ENCODE measurements at places on chromosomes 7 and 10.

GRCh38 chr10:64630534-64630933 lies 1109.3 kb downstream of the REEP3 start:
- DNase-seq: no peak

DNA sequence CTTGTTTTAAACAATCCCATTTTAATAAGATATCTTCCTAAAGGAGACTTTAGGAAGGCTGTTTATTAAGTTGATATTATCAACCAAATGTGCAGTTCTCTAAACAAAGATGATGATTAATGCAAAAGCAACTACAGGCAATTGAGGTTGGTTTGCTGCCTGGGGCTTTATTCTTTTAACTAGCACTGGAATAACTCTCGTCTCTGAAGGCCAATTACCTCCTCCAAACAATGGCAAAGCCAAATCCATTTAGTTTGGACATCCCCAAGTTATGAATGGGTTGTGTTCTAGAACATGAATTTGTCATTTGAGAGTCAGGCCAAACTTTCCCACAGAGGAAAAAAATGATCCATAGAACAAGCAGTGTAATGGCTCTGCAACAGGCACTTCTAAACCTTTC lies 114.1 kb downstream of the SLC16A9 start:
- DNase-seq: no peak

- no peak for DNase-seq
These were observed 150.3 kb upstream of the CHST15 start for GRCh38 chr10:124243702-124244121.

GRCh38 chr7:123995617-123996326 lies 37.1 kb downstream of the TMEM229A start:
- DNase-seq: no peak

- no peak for DNase-seq
These were observed 128.4 kb downstream of the NRBF2 start for GRCh38 chr10:63261496-63261895.

- DNase-seq: no peak
These were observed 224.8 kb downstream of the BBS9 start for GRCh38 chr7:33354201-33354600.

DNA sequence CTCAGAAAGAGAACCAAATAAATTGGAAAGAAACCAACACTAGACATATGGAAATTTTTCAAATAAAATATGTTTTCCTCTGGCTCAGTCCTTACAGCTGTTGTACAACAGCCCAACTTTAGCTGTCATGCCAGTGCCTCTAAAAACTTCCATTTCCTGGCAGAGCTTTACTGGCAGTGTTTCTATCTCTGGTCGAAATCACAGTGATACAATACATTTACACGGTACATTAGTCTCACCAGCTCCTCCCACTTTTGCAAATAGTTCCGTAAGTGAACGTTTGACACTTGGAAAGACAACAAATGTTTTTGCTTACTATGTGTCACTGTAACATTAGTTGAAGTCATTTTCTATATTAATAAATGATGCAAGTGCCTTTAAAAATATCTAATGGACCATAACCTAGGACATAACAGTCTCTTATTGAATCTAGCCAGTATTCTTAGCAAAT lies 29.8 kb downstream of the BCAP29 start:
- no peak for DNase-seq

DNA sequence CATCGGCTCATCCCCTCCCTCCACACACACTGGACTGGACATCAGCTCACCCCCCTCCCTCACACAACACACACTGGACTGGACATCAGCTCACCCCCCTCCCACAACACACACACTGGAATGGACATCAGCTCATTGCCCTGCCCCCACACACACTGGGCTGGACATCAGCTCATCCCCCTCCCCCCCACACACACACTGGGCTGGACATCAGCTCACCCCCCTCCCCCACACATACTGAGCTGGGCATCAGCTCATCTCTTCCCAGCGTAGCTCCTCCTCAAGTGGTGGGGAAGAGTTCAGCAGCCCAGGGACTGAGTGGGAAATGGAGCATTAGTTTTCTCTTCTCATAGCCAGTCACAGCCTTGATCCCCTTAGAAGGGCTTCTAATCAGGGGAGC lies 58.1 kb upstream of the WDR11 start:
- DNase-seq: no peak

- no peak for DNase-seq
These were observed 12.1 kb downstream of the KBTBD2 start for GRCh38 chr7:32879460-32879859.

GRCh38 chr10:31930023-31930751 lies 1.6 kb upstream of the ARHGAP12 start:
- no peak for DNase-seq

DNA sequence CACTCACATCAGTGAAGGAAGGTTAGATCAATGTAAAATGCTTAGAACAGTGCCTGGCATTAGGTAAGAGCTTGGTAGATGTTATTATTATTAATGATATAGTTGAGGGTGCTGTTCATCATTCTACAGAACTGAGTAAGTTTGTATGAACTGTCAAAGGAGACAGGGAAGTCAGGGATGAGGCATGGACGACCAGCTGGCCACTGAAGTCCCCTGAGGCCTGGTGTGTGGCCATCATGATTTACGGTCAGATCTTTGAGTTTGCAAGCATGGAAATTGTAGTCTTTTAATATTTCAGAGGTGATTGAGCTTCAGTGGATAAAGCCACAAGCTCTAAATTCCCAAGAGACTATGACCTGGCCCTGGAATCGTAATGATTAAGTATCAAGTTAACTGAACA lies 6.9 kb downstream of the ARMC3 start:
- no peak for DNase-seq

DNA sequence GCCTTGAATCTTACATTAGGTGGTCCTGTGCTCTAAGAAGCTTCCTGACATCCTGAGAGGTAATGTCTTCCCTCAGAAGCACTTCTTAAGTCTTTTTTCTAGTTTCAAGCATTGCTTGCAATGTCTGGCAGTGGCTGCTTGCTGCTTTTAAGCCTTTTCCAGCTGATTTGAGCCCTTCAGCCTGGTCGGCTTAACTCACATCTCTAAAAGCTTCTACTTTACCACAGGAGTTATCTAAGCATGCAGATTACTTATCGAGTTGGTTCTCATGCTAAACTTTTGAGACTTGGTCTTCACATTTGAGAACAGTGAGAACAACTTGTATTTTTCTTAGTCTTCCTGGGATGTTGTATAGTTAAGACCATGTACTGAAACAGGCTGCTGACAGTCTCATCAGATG lies 3.9 kb downstream of the LRMDA start:
- no peak for DNase-seq

- no peak for DNase-seq
These were observed 405.0 kb downstream of the DNAJB9 start for GRCh38 chr7:108974641-108975040.

- DNase-seq: peak; percentile 33
These were observed 765 bp downstream of the WBP1L start for GRCh38 chr10:102744374-102745051.

- no peak for DNase-seq
These were observed 31.6 kb downstream of the MGMT start for GRCh38 chr10:129498680-129499079.

DNA sequence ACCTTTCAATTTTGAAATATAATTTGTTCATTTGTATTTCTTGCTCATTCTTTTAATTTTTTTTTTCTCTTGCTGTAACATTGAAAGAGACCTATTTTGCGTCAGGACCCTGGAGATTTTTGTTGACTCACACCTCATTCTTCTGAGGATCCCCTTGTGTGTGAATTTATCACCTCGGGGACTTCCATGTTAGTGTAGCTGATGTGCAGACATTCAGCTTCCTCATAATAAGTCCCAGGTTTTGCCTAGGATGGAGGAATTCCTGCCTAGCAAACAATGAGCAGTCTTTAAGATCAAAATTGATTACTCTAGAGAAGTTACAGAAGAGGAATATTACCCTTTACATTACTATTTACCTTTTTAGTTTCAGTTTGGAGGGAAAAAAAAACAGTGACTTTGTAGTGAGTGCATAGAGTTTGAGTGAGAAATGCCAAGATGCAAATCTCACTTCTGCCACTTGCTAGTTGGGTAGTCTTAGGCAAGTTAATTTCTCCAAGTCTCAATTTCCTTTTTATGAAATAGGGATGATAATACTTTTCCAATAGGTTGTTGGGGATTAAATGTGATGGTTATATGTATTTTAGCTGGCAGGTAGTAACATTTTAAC lies 14.3 kb downstream of the TES start:
- DNase-seq: no peak

GRCh38 chr7:4707980-4708411 lies 25.9 kb downstream of the FOXK1 start:
- no peak for DNase-seq

GRCh38 chr10:96984541-96985131 lies 152.5 kb downstream of the LCOR start:
- no peak for DNase-seq

DNA sequence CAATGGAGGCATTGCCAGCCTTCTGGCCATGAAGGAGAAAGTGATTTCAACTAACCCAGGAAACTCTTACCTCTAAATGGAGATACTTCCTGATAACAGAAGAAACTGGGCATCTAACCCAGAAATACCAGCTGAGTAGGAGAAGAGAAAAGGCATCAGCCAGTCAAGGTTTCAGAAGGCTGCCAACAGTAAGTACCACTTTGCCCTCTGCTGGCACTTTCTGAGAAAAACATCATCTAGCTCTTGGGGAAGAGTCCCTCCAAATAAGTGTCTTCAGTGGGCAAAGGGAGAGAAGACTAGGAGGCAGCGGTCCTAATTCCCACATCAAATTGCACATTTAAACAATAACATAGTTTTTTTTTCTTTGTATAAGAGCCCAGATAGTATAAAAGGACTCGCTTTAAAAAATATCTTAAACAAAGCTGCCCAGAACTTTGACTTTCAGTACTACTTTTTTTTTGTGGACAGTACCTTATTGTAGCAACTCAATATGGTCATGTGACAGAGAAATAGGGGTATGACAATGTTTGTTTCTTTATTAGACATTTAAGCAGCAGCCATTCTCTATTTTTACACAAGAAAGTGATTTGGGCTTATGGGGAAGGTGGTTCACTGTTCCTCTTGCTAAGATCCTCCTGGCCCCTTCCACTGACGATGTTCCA lies 157.3 kb downstream of the CTTNBP2 start:
- DNase-seq: no peak

GRCh38 chr10:114282526-114282925 lies 43.5 kb downstream of the VWA2 start:
- DNase-seq: peak; percentile 53

- DNase-seq: no peak
These were observed 73.2 kb upstream of the NEUROD6 start for GRCh38 chr7:31413766-31414165.

DNA sequence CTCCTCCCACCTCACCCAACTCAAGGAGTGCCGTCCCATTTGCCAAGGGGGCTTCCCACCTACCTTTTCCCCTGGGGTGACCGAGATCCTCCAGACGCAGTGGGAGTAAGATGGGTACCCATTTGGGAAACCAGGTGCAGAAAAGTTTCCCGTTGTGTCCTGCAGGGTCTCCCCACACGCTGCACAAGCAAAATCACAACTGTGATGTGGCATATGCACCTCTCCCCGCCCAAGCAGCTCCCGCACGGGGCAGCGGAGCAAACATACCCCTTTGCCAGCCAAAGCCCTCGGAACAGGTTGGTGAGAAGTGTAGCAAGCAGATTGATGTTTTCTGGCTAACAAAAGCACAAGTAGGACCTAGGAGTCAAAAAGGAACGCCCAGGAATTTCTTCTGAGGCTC lies 51.5 kb upstream of the OPALIN start:
- no peak for DNase-seq

DNA sequence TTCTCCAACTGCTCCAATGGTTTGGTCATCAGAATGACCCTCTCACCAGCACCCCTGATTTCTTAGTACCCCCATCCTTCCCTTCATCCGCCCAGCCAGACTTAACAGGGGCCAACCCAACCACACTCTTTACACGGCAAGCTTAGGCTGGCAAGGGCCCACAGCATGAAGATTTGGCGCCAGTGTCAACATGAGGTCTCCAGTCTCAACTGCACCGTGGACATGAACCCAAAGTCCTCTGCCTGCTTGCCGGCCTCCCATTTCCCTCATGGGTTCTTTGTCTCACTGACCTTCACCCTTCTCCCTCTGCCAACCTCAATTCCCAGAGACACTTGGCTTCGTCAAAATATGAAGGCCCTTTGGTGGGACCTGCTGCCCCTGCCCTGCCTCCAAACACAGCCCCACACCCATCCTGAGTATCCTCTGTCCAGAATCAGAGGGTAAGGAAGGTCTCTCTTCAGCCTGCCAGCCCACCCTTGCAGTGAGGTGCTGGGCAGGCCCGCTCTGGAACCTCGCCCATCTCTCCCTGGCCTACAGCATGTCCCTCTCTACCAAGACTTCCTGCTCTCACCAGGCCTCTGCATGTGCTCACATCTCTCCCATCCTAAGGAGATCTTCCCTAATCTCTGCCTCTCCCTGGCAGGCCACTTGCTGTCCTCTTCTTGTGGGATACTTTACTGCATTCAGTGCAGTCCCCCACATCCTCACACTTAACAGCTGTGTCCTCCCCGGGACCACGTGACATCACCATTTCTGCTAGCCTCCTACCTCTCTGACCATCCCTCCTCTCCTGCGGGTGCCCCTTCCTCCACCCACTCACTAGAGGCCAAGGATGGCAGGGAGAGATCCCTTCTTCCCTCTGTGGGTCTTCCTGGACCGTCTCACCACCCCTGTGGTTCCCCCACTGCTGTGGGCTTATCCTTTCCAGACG lies 91.7 kb upstream of the ZMIZ1 start:
- DNase-seq: no peak
